GOT3 (cell line): ENCODE measurements at places on chromosomes 4 and X.

GRCh38 chr4:10079256-10079655 is 37.3 kb downstream of the WDR1 start:
- no peak for DNase-seq

- DNase-seq: no peak
These were observed 1.3 kb upstream of the SEPSECS start for GRCh38 chr4:25161593-25161950.

GRCh38 chr4:3123181-3123671 is 48.7 kb downstream of the HTT start:
- no peak for DNase-seq

DNA sequence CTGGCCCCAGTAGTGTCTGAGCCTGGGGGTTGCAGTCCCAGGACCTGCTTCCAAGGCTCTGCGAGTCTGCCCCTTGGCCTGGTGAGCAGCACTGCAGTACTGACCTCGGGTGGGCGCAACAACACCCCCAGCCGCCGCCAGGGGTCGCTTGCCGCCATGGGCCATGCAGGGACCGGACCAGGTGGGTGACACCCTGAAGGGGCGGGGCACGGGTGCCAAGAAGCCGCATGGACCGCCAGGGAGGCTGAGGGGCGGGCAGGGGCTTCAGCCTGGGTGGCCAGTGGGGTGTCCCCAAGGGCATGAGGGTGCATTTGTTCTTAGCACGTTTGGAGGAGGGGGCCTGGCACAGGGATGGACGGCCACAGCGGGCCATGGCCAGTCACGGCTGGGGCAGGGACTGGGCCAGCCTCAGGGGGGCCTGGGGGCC is 25.0 kb downstream of the TACC3 start:
- DNase-seq: peak; percentile 26

DNA sequence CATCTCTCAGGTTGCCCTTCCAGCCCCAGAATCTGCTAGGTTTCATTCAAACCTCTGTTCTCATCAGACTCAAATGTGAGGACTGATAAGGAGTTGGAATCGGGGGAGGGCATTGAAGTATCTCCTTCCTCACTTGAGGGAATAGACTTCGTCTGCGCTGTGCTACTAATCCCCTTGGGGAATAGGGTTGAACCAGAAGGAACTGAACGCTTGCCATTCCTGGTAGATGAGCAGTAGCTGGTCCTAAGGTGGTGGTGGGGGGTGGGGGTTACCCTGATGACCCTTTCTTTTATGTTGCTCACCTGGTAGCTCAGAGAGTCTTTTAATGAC is 692 bp upstream of the SLC9A7 start:
- DNase-seq: no peak

DNA sequence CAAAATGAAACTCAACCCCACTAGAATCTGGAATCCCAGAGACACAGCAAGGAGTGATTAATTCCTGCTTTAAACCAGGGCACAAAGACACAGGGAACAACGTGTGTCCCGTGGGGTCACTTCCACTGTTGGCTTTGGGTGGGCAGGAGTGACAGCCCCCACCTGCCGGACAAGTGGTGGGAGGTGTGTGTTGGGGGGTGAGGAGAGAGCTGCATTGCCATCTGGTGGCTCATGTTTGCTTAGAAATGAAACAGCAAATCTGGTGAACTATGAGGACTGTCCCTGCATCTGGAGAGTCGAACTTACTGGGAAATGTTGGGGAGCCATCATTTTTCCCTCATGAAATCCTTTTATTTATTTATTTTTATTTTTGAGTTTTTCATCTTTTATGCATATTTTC is 75.9 kb upstream of the AFAP1 start:
- no peak for DNase-seq

DNA sequence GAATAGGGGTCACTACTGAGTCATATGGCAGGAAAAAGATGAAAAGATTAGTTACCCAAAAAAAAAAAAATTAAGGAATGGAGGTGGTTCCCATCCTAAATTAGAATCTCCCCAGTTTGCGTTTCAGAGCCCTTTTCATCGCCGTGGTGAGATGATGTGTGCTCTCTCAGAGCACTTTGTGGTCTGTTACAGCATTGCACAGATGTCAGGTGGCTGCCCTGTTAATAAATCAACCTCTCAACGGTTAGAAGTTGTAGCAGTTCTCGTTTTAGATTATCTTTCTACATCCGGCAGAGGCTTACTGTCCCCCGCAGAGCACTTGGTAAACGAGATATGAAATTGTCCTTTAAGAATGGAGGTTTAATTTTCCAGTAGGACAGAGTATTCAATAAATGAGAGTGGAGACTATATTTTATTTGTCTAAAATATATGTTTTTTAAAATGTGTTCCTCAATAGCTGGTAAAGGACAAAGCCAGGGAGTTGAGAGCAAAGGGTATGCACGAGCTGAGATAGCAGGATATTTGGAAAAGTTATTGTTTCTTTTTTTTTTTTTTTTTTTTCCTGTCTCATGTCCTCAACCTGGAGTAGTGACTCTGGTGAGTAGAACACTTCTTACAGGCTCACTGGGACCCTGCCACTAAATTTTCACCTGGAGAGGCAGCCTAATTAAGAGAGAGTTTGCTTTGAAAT is 26.9 kb downstream of the AFF1 start:
- DNase-seq: no peak
